Stimulated activated CD4-positive, alpha-beta T cell treated with anti-CD3 and anti-CD28 coated beads, TNF-alpha, amount 100 ng/mL, for 1 hour (primary cell): ENCODE measurements at places on chromosomes 12 and 14.

GRCh38 chr14:35374263-35374712, 30.3 kb downstream of the NFKBIA start:
- no peak for DNase-seq

DNA sequence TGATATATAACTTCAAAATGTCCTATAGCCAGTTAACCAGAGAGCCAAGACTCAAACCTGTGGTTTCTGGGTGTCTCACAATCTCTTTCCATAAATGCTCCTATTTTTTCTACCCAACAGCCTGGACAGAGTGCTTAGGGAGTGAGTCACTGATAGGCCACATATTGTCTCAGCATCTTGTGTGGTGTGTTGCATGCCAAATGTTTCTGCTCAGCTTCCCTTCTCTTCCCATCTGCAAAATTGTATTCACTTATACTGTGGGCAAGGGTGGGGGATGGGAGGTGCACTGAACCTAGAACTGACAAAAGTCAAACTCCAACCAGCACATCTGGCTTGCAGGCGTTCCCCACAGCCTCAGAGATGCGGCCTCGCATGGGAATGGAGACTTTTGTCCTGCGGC, 123.3 kb downstream of the KCNA5 start:
- no peak for DNase-seq

DNA sequence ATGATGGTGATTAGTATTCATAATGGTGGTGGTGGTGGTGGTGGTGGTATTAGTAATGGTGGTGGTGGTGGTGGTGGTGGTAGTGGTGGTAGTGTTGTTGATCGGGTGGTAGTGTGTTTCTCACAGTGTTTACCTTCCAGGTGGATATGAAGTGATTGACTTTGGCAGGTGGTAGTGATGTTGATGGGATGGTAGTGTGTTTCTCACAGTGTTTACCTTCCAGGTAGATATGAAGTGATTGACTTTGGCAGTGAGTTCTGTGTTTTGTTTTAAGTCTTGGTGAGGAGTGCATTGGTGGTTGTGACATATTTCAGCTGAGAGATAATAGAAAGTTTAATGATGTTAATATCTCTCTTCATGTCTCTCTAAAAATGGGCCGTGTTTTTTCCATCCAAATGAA, 189.4 kb downstream of the TMTC2 start:
- DNase-seq: no peak

DNA sequence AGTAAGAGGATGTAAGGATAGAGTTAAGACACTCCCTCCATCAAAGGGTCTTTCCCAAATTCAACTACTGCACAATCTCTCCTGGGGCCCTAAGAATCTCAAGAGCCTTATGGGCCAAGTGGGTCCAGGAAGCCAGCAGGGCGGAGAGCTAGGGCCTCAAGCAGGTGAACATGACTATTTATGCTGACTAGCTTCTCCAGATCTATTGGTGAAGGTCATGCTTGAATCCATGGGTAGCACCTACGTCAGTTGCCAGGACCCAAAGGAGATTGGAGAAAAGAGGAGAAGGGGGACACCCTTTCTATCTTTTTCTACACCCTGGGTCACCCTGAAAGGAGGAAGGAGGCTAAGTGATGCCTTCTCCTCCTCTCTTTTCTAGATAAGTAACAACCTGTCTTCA, 534.2 kb upstream of the MIS18BP1 start:
- no peak for DNase-seq

DNA sequence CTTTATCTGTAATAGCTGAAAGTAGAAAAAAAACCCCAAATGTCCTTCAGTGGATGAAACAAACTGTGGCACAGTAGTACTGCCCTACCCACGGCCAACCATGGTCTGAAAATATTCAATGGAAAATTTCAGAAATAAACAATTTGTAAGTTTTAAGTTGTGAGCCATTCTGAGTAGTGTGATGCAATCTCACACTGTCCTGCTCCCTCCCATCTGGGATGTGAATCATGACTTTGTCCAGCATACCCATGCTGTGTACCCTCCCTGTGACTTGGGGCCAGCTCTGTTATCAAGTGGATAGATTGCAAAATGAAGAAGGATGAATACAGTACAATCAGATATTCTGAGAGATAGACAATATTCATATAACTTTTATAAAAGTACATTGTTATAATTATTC, 106.2 kb downstream of the SMOC1 start:
- no peak for DNase-seq

DNA sequence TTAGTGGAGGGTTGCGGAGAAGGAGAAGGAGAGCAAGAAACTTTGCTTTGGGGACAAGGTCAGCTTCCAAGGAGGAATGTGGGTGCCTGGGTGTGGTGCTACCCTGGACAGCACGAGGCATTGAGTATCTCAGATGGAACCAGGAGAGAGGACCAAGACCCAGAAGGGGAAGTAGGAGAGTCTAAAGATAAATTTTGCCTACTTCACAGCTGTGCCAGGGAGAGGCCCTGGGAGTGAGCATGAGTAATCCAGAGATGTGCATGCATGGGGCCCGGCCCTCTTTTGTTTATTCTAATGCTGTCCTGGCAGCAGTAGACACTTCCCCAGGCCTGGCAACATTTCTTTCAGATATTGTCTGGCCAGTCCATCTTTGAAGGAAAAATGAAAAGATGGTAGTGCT, 49.5 kb upstream of the GNPNAT1 start:
- DNase-seq: no peak

DNA sequence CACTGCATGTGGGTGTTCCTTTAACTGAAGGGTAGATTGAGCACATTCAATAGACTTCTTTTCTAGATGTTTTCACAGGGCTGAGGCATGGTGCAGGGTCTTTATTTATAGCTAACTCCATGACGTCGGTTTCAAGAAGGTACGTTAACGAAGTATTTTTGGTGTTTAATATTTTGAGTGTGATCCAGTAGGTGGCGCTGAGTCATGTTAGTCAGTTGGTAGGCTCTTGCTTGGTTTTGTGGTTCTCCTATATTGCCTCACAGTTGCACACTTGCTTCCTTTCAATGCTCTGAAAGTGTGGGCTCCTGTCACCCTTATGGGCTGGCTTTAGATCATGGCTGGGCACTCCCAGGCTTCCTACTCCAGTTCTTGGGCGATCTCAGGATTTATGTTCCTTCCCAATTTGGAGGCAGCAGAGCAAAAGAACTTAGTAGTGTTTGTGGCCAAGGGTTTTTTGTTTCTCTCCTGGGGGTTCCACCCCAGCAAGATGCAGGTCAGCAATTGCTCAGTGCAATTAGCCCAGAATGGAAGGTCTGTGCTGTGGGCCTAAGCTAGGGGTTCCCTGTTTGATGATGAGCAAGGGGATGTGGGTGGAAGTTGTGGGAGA, 471.6 kb upstream of the FOXG1 start:
- no peak for DNase-seq

DNA sequence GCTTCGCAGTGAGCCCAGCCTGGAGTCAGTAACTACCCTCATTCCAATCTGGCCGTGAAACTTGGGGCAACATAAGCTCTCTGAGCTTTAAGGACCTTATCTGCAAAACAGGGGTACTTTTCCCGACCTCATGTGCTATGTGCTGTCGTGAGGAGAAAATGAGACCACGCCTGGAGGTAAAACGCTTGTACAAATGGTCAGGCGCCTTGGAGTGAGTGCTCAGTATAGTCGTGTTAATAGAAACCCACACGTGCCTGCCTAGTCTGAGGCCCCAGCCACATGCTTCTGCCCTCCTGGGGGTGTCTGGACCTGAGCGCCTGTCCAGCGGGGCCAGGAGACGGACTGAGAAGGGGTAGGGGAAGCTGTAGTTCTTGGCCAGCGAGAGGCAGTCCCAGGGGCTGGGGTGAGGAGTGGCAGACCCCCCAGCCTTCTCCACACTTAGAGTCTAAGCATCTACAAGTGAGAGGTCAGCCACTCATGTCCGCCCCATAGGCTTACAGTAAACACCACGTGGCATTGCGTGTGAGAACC, 4.9 kb downstream of the AQP5 start:
- DNase-seq: no peak

DNA sequence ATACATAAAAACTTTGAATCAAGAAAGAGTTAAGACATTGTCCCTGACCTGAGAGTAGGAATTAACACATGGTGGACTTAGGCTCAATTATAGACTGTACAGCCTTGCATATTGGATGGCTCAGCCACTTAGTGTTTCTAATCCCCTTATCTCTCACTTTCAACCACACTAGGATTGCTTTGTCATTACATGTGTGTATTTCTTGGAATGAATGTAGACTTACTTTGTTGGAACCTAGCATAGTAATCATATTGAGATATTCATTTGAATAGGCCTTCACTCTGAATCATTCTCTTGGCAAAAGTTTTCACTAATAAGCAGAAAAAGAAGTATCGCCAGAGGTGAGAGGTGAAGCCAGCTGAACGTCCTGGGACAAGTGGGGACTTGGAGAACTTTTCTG, 1973.9 kb upstream of the FLRT2 start:
- DNase-seq: no peak

GRCh38 chr14:101632520-101632919, 71.2 kb downstream of the DIO3 start:
- DNase-seq: no peak

- DNase-seq: no peak
Measured at GRCh38 chr12:119556854-119557253, 36.7 kb upstream of the TMEM233 start.

- DNase-seq: no peak
Measured at GRCh38 chr14:23950411-23951135, 3.0 kb upstream of the DHRS4 start.

DNA sequence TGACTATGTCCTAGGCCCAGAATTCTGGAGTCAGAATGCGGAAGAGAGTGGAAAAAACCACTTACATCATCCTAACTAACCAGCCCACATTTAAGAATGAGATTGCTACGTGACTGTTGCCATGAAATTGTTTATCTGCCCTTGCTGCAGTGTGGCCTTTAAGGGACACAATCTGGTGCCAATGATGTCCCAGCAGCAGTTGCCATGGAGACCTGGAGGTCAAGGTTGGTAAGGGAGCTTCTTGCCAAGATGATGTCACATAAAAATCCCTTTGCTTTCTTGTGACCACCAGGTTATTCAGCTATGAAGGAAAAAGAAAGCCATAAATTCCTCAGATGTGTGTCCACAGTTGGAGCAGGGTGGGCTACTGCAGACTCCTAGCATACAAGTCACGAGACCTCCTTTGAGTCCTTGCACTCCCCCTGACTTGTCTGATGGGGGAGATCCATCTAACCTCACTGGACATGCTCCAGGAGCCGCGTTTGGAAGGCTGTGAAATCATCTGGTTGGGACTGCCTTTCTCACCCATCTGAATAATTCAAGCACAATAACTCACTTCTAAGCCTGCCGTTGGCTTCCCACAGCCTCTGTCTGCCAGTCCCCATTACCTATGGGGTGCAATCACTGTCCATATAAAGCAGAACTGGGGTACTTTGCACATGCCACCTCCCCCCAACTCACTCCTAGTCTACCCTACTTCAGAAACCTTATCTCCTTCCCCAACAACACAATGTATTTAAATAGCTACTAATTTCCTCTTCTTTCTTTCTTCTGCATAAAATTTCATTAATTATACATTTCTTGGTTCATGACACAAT, 165.6 kb downstream of the ZFP36L1 start:
- no peak for DNase-seq

- DNase-seq: no peak
Measured at GRCh38 chr12:47686645-47687240, 19.1 kb downstream of the RPAP3 start.

- no peak for DNase-seq
Measured at GRCh38 chr12:110540048-110540447, 37.9 kb downstream of the RAD9B start.

GRCh38 chr12:1360441-1361210, 233.8 kb downstream of the FBXL14 start:
- DNase-seq: no peak

- DNase-seq: no peak
Measured at GRCh38 chr12:50824914-50825313, 17.8 kb upstream of the TMPRSS12 start.

DNA sequence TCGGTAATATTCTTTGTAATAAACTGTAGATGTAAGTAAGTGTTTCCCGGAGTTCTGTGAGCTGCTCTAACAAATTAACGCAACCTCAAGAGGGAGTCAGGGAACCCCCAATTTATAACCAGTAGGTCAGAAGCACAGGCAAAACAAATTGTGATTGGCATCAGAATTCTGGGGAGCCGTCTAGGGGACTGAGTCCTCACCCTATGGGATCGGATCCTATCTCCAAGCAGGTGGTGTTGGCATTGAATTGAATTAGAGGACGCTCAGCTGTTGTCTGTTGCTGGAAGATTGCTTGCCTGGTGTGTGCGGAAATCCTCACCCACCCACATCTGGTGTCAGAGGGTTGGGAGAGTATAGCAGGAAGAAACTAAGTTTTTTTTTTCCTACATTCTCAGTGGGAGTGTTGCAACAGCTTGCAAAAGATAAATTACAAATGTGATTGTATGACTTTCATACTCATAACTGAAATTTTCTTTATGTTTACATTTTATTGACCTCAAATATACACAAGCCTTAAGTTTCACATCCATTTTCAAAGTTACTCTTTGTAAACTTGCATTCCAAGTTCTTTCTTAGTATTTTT, 5.5 kb downstream of the TMEM52B start:
- DNase-seq: no peak

DNA sequence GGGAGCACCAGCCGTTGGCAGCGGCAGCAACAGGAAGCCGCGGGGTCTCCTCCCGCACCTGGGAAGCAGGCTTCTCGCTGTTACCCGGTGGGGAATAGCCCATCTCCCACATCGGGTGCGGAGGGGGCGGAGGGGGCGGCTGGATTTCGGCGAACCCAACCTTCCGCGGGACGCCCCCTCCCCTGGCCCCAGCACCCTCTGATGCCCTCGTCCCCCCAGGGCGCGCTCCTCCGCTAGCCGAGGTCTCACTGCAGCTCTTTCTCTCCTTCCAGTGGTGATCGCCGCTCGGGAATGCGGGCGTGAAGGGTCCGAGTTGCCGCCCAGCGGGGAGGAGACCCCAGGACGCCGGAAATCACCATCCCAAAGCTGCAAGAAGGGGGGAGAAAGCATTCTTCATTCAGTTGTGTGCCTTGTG, 303 bp downstream of the SAMD4A start:
- DNase-seq: no peak

- DNase-seq: no peak
Measured at GRCh38 chr12:71578694-71579258, 84.9 kb downstream of the ZFC3H1 start.

DNA sequence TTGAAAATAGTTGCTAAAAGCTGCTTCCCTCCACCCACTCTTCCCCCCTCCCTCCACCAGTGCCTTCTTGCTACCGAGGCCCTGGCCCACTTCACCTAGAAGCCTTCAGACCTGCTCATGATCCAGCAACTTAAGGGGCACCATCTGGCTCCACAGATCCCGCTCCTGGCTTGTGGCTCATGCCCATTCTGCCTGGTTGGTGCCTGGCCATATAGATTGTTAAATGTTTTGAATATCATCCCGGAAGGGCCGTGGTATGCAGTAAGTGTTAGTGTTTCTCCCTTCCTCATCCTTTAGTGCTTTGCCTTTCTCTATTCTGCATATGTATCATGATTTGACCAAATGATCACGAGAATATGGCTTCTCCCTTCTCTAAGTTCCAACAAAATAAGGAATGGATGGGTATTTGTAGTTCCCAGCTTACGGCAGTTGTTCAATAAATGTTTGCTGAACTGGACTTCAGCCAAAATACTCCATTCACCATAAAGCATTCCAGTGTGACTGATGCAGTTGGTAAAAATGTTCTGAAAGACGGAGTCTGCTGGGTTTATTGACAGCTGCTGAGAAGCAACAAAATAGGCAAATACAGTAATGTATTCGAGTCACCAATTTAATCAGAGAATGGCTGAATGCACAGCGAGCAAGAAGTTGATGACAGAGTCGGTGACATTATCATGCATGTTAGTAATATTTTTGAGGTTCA, 30.7 kb downstream of the GRIP1 start:
- no peak for DNase-seq
